ENCODE measurements at places on chromosomes 6 and 20.

GRCh38 chr6:6931071-6932025, 176.4 kb upstream of the RREB1 start:
- DNase-seq = peak; percentile 21

DNA sequence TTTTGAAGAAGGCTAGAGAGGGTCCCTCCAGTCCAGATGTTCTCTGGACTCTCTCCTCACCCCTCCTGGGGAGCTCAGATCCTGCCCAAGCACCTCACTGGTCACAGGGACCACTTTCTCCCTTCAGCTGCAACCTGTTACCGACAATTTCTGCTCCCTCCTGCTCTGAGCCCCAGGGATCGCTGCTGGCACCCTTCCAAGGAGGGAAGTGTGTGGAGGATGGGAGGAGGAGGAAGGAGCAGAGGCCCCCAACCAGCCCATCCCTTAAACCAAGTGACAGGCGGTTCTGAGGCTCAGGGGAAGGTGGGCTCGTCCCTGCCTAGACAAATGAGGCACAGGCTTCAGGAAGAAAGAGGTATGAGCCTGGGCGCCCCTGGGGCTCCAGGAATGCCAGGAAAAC, 13.9 kb downstream of the PMEPA1 start:
- DNase-seq = no peak

DNA sequence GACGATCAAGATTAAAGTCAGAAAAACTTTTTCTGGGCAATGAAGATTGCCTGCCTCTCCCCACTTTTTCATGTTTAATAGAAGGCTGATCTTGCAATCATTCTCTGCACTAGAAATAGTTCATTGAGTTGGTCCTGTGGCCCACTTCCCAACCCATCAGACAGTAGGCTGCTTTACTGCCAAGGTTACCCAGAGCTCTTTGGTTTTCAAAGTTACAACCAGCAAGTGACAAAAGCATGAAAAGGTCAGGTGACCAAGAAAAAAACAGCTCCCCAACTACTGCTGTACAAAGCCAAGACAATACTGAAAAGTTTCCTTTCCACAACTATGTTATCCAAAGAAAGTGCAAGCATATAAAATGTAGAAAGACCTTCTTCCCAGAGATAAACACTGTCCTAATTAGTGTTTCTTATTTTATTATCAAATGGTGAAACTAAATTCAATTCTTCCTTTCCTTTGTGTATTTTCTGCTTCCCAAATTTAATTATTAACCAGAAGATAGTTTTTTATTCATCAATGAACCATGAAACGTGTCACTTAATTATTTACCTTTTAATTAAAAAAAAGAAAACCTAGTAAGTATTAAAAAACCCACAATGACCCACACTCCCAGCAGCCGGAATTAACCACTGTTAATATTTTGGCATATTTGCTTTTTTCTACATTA, 16.6 kb downstream of the DNAAF9 start:
- DNase-seq = no peak

GRCh38 chr6:34657307-34657978, 39.1 kb downstream of the ILRUN start:
- DNase-seq = peak; percentile 68

DNA sequence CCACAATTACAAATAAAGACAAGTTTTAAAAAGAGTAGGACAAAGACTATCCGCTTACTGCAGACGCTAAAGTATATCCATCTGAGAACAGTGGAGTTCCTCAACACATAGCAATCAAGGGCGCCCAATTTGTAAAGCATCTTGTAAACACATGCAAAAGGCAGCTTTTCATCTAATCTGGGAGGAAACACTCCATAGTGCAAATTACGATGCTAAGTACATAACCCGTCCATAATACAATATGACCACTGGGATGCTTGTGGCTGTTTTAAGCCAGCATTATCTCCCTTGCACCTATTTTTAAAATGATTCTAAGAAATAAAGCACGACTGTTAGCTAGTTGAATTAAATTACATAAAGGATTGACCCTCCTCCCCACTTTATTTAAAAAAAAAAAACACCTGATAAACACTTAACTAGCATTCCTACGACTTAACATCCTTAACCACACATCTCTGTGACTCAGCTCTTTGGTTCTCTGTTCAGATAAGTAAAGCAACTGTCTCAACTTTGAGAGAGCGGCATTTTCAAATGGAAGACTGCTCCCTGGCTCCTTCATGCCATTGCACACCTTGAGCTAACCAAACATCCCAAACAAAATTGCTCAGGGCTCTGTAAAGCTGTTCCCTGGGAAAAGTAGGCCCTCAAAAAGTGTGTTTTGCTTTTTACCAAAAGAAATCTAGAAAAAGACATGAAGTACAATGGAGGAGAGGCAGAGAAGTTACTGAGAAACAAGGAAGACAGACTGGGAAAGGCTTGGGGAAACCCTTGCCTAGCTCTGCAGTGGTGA, 14.2 kb downstream of the SLC22A23 start:
- DNase-seq = no peak

DNA sequence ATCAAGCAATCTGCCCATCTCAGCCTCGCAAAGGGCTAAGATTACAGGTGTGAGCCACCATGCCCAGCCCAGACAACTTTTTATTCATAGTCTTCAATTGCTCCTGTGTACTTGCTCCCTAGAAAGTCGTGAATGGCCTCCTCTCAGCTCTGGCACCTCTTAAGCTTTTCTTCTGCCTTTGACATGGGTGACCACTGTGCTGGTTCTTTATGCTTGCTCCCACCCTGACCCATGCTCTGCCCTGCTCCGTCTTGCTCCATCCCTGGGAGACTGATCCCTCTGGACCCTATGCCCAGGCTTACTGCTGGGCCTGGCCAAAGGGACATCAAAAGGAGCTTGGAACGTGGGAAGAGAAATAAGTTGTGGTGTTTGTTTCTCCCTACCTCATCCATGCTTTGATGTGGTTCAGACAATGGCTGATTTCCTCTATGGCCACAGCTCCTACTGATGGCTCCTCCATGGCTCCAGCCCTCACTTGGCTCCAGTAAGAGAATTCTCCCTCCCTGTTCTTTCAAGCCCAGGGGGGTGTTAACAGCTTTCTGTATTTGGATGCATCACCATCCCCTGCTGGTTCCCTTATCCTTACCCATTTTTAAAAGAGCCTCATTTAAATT, 7.7 kb upstream of the TREM2 start:
- no peak for DNase-seq

- peak; percentile 64 for DNase-seq
Measured at GRCh38 chr6:159844737-159845645, 44.9 kb downstream of the PNLDC1 start.

DNA sequence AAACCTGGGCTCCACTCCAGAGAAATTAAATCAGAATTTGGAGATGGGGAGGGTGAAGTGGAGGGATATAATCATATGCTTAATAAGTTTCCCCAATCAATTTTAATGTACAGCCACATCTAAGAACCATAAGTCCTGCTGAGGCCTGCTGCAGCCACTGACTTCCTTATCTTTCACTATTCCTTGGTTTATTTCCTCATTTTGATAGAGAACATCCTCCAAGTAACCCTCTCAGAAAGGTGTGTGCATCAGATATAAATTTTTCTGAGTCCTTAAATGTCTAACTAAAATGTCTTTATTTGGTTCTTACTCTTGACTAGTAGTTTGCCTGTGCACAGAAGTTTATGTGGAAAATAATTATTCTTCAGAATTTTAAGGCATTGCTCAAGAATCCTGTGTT, 23.7 kb upstream of the SIRT5 start:
- no peak for DNase-seq

DNA sequence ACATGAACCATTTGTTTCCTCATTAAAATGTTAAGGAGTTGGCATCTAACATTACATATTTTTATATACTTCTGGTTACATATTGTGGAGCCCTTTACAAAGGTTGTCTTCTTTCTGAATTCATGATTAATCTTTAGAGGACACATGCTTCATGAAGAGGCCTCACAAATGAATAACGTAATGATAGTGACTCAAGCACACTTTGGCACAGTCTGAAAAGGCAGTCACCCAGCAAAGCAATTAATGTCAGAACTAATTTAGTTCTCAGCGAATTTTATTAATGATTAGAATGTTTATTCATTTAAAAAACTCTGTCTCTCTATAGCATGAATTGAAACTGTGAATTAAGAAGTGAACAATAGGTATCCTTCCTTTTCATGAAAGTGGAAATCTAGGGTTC, 854.2 kb downstream of the PHF3 start:
- DNase-seq = no peak

GRCh38 chr20:57707849-57708693, 1.7 kb downstream of the PMEPA1 start:
- DNase-seq = no peak

- DNase-seq = no peak
Measured at GRCh38 chr6:166258854-166259276, 49.3 kb downstream of the PRR18 start.

DNA sequence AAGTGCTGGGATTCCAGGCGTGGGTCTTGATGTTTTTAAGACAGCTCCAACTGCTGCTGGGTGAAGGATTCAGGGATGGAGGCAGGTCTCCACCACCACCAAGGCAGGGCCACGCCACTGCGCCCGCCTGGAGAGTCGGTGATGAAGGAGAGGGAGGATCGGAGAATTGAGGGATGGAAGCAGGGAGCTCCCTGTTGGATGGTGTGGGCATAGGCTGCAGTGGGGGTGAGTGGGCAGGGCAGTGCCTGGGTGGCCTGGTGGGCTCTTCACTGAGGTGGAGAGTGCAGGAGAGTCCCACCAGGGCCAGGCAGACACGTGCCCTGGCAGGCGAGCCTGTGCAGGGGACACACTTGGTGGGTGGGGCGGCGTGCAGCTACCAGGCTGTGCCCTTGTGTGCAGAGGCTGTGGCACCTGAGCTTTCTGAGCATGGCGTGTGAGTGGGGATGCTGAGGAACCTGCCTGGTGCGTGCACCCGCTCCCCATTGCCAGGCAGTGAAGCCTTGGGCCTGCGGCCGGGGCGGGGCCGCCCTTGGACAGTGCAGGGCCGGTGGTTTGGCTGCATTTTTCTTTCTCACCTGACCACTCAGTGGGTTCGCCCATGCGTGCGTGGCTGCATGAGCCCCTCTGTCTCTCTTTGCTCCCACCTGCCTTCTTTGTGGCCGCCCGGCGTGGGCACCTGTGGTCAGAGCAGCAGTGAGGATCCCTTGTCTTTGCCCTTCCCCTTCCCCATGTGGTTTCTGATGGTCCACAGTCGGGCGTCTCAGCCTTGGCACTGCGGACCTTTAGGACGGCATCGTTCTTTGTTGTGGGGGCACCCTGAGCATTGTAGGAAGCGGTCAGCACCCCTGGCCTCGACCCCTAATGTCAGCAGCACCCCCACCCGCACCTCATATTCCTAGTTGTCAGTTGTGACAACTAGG, 11.3 kb downstream of the RBM38 start:
- no peak for DNase-seq

DNA sequence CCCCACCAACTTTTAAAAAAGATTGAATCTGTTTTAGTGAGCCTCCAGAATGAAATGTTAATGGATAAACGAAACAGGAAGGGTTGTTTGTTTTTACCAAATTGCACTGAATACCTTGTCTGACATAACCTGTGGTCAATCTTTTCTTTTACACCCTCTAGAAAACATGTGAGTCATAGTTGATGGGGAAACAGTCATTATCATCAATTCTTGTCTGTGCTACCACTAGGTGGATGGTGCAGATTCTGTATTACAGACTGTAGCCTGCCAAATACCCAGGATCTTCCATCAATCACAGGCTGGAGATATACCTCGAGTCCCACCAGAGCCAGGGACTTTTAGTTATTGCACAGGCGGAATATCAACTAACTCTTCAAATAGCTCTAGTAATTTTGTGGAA, 29.5 kb upstream of the PKIB start:
- no peak for DNase-seq

GRCh38 chr20:59696476-59696875, 92.1 kb downstream of the PHACTR3 start:
- DNase-seq = no peak

DNA sequence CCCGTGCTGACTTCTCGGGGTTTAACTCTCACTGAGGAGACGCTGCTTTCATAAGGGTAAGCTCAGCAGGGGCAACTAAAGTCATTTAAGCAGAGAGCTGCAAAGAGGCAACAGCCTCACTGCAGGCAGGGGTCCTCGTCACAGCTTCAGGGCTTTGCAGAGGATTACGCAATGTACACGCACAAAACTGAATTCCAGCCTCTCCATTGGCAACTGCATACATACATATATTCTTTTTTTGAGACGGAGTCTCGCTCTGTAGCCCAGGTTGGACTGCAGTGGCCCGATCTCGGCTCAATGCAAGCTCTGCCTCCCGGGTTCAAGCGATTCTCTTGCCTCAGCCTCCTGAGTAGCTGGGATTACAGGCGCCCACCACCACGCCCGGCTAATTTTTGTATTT, 2.4 kb downstream of the GMEB2 start:
- DNase-seq = no peak

GRCh38 chr6:146857980-146858347, 259.2 kb downstream of the ADGB start:
- peak; percentile 74 for DNase-seq

DNA sequence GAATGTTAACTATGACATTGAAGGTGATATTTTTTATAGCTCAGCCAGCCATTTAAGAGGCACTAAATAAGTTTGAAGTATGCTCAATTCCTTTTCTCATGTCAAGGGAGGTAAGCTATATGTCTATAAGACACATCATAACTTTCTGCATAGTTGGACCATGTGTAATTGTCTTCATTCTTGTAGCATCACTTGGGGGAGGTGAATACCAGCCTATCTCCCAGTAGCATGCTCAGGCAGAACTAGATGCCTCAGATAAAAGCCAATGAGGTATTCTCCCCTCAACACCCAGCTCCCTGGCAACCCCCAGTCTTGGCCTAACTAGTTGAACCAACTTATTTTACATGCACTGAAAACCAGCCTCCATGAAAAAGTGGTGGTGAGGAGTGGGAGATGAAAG, 158.3 kb upstream of the JAG1 start:
- no peak for DNase-seq

DNA sequence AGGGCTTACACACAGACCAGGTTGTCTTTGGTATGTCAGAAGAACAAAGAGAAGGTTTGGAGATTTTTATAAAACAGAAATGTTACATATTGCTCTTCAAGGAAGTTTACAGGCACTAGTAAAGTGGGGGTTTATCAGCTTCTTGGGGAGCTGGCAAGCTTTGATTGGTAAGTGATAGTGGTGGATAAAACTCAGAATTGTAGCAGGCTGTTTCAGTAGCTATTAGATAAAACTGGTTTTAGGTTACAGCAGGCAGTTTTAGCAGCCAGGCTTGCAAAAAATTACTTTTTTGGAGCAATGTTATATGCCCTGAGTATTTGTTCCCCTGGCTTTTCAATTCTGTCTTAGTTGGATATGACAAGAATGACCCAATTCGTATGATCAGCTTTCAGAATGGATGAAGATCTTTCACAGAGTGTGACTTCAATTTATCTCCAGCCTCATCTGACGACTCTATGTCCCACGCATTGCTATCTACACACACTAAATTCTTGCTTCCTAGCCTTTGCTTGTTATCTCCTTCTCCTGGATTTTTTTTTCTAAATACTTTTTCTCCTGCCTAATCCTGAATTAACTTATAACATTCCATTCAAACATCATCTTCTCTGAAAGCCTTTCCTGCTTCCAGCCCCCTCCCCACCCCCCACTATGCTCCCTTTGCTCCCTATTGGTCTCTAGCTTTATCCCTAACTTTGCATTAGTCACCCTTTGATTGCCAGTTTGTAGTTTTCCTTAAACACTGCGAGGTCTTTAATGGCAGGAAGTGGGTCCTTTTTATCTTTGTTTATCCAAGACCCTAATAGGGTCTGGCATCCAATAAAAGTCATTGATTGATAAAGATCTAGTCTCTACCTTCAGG, 1.0 kb upstream of the TOMM34 start:
- no peak for DNase-seq

- DNase-seq = no peak
Measured at GRCh38 chr20:51650685-51651134, 108.2 kb upstream of the NFATC2 start.
